Vagina (tissue), 2 donors: ENCODE measurements at places on chromosomes 3 and 15. TPM values are rescaled to one million over a fixed set of nuclear protein-coding genes. Genes with fewer than 3 reads are reported as not detected.

- no peaks in the 10 kb centered on the region for H3K4me1 ChIP-seq
- H3K27me3 ChIP-seq, result no peaks in the 10 kb centered on the region
- H3K4me3 ChIP-seq, result no peak overlapping the region
- H3K36me3 ChIP-seq, result no peaks in the 10 kb centered on the region
These were observed 64.6 kb downstream of the LYZL4 start for GRCh38 chr3:42345811-42346210.

GRCh38 chr3:45330510-45331295 is 57.7 kb upstream of the LARS2 start:
- H3K4me1 ChIP-seq, result no peaks in the 10 kb centered on the region
- H3K36me3 ChIP-seq, result no peaks in the 10 kb centered on the region
- H3K27ac ChIP-seq, result no peak overlapping the region
- H3K27me3 ChIP-seq, result no peaks in the 10 kb centered on the region

GRCh38 chr3:1183320-1184048 is 90.7 kb downstream of the CNTN6 start:
- H3K27ac ChIP-seq, result no peak overlapping the region
- H3K4me3 ChIP-seq, result no peak overlapping the region
- H3K27me3 ChIP-seq, result no peaks in the 10 kb centered on the region
- DNase-seq, result no peak
- no peaks in the 10 kb centered on the region for H3K4me1 ChIP-seq
- H3K36me3 ChIP-seq, result no peaks in the 10 kb centered on the region

DNA sequence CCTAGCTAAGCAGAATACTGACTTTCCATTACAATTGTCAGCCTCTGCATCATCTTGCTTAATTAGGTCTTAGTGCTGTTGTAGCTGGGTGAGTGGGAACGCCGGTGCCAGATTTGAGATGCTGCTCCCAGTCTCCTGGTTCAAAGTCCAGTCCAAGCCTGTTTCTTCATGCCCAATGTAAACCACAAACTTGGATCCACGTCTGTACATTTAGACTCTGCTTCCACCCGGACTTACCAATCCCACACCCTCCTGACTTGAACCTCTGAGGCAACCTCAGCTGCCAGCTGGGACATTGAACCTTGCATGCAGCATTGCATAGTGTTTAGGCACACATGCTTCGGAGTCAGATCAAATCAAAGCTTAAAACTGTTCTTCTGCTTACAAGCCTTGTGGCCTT is 43.0 kb downstream of the BCL2L10 start:
- peaks cover 44% of the 10 kb centered on the region for H3K4me1 ChIP-seq
- no peak overlapping the region for H3K27ac ChIP-seq
- DNase-seq, result no peak
- H3K4me3 ChIP-seq, result no peak overlapping the region
- H3K36me3 ChIP-seq, result peaks cover 16% of the 10 kb centered on the region

The KLHL40 gene
- total RNA-seq, result not detected

DNA sequence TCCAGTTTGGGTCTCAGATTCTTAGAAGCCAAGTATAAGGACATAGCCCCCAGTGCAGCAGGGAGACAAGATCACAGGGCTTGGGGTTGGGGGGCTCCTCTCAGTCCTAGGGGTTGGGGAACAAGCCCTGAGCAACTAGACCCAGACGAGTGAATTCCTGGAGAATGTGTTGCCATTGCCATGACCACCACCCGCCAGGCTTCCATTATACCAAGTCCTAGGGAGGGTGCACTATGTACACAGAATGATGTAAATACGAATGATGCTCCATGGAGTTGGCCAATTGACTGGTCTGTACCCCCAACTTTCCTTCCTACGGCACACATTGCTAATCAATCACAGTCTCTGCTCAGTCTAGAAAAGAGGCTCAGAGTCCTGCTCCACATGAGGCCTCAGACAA is 8.8 kb downstream of the IQCF1 start:
- no peak overlapping the region for H3K27ac ChIP-seq
- no peak for DNase-seq
- H3K27me3 ChIP-seq, result no peaks in the 10 kb centered on the region
- no peaks in the 10 kb centered on the region for H3K36me3 ChIP-seq
- H3K4me3 ChIP-seq, result no peak overlapping the region

- H3K4me3 ChIP-seq, result no peak overlapping the region
- H3K27me3 ChIP-seq, result no peaks in the 10 kb centered on the region
- H3K27ac ChIP-seq, result no peak overlapping the region
- no peaks in the 10 kb centered on the region for H3K36me3 ChIP-seq
These were observed 29.6 kb downstream of the BTLA start for GRCh38 chr3:112469671-112470070.

The KBTBD13 gene
- total RNA-seq, result not detected

GRCh38 chr3:36877930-36878685 is 66.7 kb downstream of the TRANK1 start:
- H3K27ac ChIP-seq, result no peak overlapping the region
- no peaks in the 10 kb centered on the region for H3K36me3 ChIP-seq
- no peaks in the 10 kb centered on the region for H3K27me3 ChIP-seq
- H3K4me3 ChIP-seq, result no peak overlapping the region
- H3K4me1 ChIP-seq, result no peaks in the 10 kb centered on the region

- H3K27ac ChIP-seq, result no peak overlapping the region
- H3K36me3 ChIP-seq, result no peaks in the 10 kb centered on the region
- no peaks in the 10 kb centered on the region for H3K4me1 ChIP-seq
- DNase-seq, result no peak
- no peaks in the 10 kb centered on the region for H3K27me3 ChIP-seq
These were observed 2.6 kb upstream of the DPPA4 start for GRCh38 chr3:109339714-109340648.

DNA sequence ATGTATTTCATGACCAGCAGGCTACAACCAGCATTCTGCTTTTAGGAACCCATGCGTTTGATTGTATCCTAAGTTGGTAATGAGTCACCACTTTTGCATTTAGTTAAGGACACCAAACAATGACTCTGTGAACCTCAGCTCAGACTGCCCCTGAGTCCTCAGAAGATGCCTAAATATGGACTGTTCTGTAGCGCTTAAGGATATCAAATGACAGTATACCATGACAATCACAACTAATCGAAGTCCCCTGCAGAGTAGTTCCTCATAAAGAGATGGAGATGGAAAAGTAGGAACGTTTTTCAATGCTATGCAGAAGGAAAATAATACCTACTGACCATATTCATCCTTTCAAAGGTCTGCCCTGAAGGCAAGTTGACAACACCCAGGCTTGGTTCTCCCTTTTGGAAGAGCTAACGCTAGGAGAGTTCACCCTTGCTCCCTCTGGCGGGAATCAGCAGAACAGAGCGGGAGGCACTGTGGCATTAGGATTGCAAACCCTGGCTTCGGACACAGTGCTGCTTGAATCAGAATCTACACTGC is 508.6 kb downstream of the FHIT start:
- H3K36me3 ChIP-seq, result no peaks in the 10 kb centered on the region
- H3K27ac ChIP-seq, result no peak overlapping the region
- H3K4me1 ChIP-seq, result no peaks in the 10 kb centered on the region
- no peaks in the 10 kb centered on the region for H3K27me3 ChIP-seq
- no peak overlapping the region for H3K4me3 ChIP-seq

GRCh38 chr15:97875513-97876280 is 84.8 kb upstream of the ARRDC4 start:
- no peaks in the 10 kb centered on the region for H3K36me3 ChIP-seq
- DNase-seq, result no peak
- no peaks in the 10 kb centered on the region for H3K4me1 ChIP-seq
- no peak overlapping the region for H3K4me3 ChIP-seq
- H3K27me3 ChIP-seq, result no peaks in the 10 kb centered on the region
- no peak overlapping the region for H3K27ac ChIP-seq

GRCh38 chr3:8597219-8597853 is 47.3 kb downstream of the SSUH2 start:
- H3K36me3 ChIP-seq, result no peaks in the 10 kb centered on the region
- H3K4me1 ChIP-seq, result peaks cover 8% of the 10 kb centered on the region
- DNase-seq, result no peak
- H3K27me3 ChIP-seq, result no peaks in the 10 kb centered on the region

DNA sequence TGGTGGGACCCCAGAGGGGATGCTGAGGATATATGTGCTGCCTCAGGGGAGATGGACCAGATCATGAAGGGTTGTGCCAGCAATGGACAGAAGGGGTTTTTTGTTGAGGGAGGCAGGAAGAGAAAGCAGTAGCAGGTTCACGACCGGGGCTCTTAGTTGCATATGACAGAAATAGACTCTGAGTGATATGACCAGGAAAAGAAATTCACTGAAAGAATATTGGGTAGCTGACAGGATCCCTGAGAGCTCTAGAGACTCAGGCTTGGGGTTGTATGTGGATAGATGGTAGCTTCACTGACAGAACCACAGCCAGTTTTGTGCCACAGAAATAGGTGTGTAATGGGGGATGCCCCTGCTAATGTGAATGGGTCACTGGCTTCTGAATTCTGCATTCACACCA is 241.6 kb downstream of the ZNF621 start:
- H3K4me1 ChIP-seq, result peaks cover 9% of the 10 kb centered on the region
- no peak overlapping the region for H3K27ac ChIP-seq
- DNase-seq, result no peak
- H3K36me3 ChIP-seq, result no peaks in the 10 kb centered on the region
- no peaks in the 10 kb centered on the region for H3K27me3 ChIP-seq

The POLR2M gene
- 204 TPM for total RNA-seq
